Esophagus squamous epithelium (tissue), 5 donors: ENCODE measurements at places on chromosomes 1 and 21.
A peak's percentile ranks its signal among the peaks of the same experiment; 100 is the strongest.

- DNase-seq = no peak
These were observed 248.0 kb downstream of the RGS7 start for GRCh38 chr1:241109039-241109438.

DNA sequence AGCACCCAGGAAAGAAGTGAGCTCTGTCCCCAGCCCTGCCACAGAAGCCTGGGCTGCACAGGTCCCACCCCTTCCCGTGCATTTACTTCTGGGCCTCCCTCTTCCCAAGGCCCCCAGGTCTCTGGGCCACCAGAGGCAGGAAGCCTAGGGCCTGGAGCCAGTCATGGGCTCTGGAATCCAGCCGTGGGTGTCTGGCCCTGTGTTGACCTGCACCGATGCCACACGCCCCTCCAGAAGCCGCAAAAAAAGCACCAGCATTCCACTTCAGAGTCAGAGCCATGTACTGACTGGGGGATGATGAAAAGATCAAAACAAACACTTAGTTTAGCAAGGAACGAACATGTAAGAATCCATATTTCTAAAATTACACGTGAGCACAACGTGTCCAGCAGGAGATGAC is 141.7 kb downstream of the NPHP4 start:
- DNase-seq = no peak

GRCh38 chr21:15841856-15842564 is 112.2 kb downstream of the USP25 start:
- DNase-seq = no peak

DNA sequence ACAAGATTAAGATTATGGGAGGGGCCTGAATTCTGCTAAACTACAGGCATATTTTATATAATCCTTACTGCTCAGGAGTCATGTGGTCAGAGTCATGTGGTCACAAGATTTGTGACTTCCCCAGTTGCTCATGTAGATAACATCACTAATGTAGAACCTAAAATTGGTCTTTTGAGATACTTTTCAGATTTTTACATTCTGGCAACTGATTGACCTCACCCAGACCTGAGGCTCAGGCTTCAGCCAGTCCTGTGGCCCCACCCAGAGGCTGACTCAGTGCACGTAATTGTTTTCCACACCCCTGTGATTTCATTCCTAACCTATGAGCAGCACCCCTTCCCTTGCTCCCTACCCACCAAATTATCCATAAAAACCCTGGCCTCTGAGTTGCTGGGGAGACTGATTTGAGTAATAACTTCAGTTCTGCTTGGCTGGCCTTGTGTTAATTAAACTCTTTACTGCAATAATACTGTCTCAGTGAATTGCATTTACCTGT is 41.7 kb upstream of the ZNF326 start:
- no peak for DNase-seq

- DNase-seq = peak; percentile 83
These were observed at the start of gene LIX1L for GRCh38 chr1:145957443-145958319. TSS of gene LIX1L (minus strand) at chr1:145958017. CDS start at chr1:145957927, 90 bp downstream.

GRCh38 chr1:34113887-34114286 is 51.1 kb downstream of the CSMD2 start:
- DNase-seq = no peak

GRCh38 chr1:234604495-234605398 is 5.2 kb downstream of the IRF2BP2 start:
- no peak for DNase-seq

GRCh38 chr1:24138476-24139221 is 4.3 kb downstream of the IL22RA1 start:
- no peak for DNase-seq

- DNase-seq = no peak
These were observed 14.7 kb downstream of the SFPQ start for GRCh38 chr1:35178295-35178695.

DNA sequence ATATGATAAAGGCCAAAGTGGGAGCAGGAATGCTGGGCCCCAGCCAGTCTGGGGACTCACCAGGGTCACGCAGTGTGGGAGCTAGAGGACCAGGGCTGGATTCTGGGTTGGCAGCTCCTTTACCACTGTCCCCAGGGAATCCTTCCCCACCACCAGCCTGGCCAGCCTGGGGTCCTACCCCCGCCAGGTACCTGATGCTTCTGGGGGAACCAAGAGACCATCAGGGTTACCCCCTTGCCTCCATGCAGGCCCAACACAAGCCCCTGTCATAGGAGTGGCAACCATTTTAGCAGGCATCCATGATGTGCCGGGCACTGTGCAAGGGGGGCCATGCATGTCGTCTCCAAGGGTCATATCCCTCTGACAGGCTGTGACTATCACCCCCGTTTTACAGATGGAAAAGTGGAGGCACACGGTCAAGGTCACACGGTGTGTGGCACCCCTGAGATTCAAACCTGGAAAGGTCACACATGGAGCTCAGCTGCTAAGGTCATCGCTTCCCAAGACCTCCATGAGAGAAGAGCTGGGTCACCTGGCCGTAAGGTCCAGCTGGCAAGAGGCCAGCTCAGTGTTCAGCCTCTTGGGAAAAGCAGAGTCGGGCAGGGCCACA is 16.4 kb downstream of the RUNX3 start:
- DNase-seq = no peak

DNA sequence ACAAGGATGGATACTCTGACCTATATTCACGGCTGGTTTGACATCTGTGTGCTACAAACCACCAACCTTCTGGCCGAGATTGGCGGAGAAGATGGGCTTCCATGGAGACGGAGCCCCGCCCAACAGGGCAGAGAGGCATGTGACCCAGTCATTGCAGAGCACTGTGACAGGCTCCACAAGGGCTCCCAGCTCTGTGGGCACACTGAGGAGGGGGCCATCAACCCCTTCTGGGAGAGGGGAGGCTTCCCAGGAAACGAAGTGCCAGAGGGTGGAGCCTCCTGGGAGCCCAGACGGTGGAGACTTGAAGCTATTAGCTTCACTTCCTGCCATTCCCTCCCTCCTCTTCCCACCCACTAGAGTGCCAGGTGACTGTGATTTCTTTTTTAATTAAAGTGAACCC is 71.6 kb upstream of the IFFO2 start:
- DNase-seq = no peak

DNA sequence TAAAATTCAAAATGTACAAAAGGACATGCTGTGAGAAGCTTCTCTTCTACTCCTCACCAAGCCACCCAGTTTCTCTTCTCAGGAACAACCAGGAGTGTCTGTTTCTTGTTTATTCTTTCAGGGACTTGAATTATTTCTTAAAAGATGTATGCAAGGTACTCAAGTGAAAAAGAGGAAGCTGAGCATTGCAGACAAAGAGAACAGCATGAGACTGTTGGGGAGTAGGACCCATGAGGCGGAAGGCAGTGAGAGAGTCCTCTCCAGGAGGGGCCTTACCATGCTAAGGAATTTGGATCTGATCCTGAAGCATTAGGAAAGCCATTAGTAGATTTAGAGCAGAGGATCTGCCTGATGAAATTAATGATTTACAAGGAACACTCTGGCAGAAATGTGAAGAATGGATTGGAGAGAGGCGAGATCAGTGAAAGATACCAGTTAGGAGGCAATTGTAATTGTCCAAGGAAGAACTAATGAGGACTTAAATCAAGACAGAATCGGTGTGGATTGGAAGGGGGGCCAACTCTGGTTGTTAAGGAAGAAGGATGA is 14.7 kb upstream of the SSX2IP start:
- no peak for DNase-seq

GRCh38 chr1:171683870-171684269 is 31.4 kb upstream of the MYOC start:
- no peak for DNase-seq

GRCh38 chr1:226061841-226062557 is 517 bp upstream of the H3-3A start:
- DNase-seq = no peak

GRCh38 chr21:30605968-30606367 is 5.1 kb downstream of the KRTAP22-1 start:
- DNase-seq = no peak

GRCh38 chr1:194052514-194053338 is 866.3 kb upstream of the B3GALT2 start:
- DNase-seq = no peak

DNA sequence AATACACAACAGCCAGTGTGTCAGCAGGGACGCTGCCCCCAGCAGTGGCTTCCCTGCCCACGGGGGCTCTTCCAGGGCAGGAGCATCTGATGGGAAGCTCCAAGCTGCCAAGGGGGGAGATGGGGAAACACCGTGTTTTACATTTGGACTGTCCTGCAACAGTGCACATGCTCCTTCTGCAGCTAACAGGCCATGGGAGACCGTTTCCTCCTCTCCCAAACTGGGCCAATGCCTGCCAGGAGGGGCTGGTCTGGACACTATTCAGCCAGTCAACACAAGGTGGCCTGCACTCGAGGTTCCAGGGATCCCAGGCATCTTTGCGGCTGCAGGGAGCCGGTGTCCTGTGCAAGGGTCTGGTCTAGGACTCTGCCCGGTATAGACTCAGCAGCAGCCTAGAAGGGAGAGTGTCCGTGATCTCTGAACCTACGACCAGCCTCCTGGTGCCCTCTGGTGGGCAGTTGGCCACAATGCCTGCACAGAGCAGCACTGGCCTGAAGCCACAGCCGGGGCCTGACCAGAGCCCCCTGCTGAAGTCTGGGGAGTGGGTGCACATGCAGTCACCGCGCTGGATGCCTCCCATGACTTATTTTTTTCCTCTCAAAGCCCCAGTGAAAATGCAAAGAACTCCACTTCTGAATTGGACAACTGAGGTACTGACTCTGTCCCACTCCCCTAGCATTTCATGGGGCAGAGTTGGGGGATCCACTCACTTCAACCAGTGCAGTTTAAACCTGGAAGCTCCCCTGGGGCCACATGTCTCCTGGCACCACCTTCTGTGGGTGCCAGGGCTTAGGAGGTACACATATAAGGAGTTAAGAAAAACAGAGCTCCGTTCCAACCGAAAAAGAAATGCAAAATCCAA is 33.3 kb downstream of the RCC2 start:
- DNase-seq = no peak

DNA sequence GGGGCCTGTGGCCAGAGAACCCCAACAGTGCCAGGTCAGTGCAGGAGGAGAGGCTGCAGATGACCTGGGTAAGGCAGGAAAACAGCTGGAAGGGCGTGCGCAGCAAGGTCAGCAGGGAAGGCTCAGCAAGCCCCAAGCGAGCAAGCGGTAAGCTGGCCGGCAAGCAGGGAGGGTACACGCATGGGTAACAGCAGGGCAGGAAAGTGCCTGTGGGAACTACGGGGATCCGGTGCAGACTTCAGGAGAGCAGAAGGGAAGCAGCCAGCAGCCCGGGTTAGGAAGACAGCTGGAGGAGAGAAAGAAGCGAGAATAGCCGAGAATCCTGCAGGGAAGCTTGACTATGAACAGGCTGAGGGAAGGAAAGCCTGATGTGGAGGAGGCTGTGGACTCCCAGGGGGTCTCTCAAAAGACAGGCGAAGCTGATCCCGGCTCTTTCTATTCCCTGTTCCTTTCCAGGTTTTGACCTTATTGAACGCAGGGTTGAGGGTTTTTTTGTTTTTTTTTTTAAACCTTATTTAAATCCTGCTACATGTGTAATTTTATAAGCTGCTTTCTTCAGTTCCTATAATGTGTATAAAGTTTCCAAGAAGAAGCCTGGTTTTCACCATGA is 20.9 kb downstream of the UMODL1 start:
- DNase-seq = no peak

DNA sequence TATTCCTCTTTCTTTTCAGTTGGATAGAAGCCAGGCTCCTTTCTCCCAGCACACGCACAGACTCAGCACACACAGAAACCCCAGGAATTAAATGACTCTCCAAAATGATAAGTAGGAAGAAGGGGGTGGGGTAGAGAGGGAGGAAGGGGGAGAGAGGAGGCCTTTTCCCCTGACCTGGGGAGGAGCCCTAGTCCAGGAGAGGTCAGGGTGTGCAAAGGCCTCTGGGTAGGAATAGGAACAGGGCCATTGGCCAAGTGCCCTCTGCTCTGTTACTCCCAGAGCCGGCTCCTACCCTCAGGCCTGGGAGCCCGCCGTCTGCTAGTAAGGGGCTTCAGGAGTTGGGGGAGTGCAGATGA is 35.6 kb upstream of the PUM1 start:
- no peak for DNase-seq

- DNase-seq = no peak
These were observed 7.1 kb upstream of the DR1 start for GRCh38 chr1:93338387-93339146.

GRCh38 chr1:1926886-1927660 is 8.0 kb upstream of the TMEM52 start:
- DNase-seq = no peak

DNA sequence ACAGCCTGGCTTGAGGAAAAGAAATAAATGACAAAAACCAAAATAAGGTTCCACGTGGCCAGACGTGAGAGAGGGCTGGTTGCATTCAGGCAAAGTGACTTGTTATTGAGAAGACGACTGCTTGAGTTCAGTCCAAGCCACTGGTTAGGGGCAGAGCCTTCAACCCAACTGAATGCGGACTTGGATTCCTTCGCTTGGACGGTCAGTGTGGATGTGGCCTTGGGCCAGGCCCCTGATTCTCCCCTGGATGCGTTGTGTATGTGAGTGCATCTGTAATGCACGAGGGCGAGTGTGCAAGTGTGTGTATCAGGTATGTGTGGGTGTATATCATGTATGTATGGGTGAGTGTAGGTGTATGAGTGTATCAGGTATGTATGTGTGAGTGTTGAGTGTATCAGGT is 1.9 kb downstream of the PLA2G2F start:
- no peak for DNase-seq

- no peak for DNase-seq
These were observed 13.3 kb upstream of the ADORA1 start for GRCh38 chr1:203114202-203114601.

GRCh38 chr1:66282343-66282852 is 251.6 kb upstream of the SGIP1 start:
- no peak for DNase-seq

DNA sequence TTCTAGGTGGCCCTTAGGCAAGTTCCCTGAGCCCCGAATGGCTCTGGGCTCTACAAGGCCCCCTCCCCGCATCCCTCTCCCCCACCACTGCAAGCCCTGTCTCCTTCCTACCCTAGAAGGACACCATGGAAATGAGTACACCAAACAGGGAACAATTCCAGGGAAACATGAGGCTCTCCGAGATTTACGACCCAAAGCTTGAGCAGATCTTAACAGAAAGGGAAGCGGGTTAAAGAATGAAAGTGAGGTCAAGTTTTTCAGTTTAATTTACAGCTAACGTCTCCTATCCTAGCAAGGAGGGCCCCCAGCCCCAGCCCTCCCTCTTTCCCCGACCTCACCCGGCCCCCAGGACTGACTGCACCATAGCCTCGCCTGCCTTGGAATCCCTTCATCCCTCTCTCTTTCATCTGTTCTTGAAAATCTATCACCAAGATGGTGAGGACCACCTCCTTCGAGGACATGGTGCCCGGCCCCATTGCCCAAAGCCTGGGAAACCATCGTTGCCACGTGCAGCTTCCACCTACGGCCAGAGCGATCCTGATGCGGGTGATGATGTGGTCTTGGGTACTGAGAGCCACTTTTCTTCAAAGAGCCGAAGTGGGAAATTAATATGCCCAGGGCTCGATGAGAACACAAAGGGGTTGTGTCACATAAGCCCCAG is 30.5 kb downstream of the SIM2 start:
- no peak for DNase-seq

DNA sequence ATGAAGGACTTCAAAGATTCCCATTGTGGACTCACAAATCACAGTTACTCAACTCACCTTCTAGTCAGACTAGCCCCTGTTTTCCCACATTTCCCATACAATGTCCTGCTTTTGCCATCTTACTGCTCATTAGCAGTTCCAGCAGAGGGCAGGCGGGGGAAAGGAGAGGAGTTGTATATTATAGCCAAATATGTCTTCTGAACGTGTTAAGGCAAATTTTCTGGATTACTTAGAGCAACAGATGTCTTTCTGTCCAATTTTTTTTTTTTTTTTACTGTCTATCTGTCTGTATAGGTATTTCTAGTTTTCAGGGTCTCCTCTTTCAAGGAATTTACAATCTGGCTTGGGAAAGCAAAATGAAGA is 29.9 kb upstream of the DDAH1 start:
- no peak for DNase-seq
